GM03348 (cell line): ENCODE measurements at places on chromosomes 4 and X.

GRCh38 chrX:65035446-65035770 is 59.2 kb upstream of the ZC4H2 start:
- peak; percentile 53 for DNase-seq

DNA sequence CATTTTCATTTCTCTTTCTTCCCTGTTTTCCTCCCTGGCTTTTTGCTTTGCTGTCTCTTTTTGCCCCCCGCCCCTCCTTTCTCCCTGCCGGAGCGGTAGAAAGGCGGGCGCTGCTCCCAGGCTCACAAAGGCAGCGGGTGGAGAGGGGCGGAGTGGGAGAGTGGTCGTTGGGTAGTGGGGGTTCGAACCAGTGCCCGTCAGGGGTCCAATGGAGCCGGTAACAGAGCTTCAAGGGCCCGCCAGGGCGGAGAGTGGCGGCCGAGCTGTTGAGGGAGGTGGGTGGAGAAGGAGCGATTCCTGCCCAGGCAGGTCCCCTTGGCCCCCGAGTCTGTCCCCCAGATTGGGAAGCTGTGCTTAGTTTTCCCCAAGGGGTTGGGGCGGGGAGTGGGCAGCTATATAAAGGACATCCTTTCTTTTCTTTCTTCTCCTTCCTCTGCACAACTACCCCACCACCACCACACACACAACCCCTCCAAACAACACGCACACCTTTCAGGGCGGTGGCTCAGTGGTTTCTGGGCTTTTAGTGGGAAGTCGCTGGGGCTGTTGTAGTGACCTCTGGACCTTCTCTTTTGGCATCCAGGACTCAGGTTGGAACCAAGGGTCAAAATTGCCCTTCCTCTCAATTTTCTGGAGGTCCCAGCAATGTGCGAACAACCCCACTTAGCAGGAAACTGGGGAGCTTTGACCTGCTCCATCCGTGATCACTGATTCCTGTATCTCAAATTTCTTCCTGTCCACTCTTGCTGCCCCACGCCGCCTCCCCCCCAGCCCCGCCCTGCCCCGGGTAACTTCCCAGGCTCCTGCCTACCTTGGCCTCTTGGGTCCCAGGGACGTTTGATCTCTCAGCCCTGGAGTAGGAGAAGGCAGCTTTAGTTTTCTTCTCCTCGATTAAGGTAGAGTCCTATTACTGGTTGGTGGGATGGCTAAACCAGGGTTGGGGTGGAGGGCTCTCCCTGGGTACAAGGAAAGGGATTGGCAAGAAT is 1.9 kb downstream of the EFNB1 start:
- DNase-seq: no peak

DNA sequence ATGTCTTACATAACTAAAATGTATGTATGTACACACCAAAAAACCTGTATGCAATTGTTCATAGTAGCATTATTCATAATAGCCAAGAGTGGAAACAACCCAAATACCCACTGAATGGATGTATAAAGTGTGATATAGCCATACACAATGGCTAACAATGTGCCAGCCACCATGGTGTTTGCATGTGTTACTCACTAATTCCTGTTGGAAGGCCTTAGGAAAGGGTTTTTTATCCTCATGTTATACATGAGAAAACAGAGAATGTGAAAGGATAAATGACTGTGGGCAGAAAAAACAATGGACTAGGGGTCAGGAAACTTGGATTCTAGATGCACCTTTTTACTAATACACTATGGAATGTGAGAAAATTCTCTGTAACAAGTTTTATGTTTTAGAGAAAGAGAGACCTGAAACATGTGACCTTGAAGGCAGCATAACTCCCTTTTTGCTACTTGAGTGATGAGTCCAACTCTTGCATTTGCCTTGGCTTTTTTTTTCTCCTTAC is 55.7 kb downstream of the TIGD2 start:
- no peak for DNase-seq

- DNase-seq: no peak
Observed at GRCh38 chrX:72492499-72492898, 80.1 kb downstream of the HDAC8 start.

DNA sequence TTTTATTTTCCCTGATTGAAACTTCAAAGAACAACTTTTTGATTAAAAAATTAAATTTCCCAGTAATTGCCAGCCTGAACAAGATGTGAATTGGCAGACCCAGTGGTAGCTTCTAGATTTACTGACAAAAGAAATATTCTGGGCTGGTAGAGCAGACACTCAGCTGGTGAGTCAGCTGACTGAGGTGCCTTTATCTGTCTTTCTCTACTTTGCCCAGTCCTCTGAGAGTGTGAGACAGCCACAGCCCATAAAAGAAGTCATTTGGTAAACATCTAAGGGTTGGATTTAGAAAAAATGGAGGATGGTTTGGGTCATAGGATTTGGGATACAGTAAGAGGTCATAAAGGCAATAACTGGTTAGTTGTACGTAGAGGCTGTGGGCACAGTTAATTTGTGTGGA is 54.5 kb downstream of the CCSER1 start:
- DNase-seq: no peak

DNA sequence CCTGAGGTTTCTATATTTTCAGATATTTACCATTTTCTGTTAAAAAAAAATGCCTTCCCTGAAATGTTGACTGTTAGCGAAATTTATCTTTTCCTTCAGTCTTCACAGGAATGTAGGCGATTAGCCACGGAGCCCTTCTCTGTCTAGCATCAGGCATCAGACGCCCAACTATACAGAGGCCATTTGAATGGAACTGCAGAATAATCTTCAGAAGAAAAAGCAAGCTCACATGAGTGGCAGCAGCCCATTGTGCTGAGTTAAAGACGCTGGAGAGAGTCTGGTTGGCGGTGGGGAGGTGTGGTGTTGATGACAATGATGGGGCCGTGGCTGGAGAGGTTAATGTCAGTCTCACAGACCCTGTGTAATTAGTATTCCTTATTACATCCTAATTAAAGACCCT is 196.8 kb upstream of the LEF1 start:
- no peak for DNase-seq

DNA sequence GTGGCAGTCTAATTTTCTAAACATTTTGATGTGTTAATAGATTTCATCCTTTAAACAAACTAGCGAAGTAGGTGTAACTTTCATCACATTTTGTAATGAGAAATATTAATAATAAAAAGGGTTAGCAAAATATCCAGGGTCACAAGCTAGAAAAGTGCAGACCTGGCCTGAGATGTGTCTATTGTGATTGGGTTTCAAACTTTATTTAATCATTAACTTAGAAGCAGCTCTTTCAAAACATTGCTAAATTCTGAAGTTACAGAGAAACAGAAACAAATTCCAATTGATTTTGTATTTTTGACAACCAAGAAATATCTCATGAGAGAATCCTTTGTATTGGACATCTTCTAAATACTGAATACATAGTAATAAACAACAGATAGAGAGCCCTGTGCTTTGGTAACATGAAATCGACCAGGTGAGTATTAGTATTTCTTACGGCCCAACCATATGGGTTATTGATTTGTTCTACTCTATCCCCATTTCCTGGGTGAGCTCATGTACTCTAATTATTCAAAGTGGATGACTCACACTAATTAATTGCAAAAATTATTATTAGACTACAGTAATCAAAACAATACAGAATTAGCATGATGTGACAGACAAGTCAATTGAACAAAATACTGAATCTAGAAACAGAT is 1093.8 kb upstream of the AGA start:
- no peak for DNase-seq

GRCh38 chr4:179110816-179111215 is 1668.6 kb upstream of the AGA start:
- DNase-seq: no peak

GRCh38 chrX:85243761-85244449 is at the start of the genes SATL1 and ZNF711:
Gene SATL1 (minus strand): TSS chrX:85243779. CDS start chrX:85108968, 134,811 bp downstream.
Gene ZNF711 (plus strand): TSS chrX:85243991. CDS start chrX:85247573, 3,582 bp downstream.
- peak; percentile 26 for DNase-seq

DNA sequence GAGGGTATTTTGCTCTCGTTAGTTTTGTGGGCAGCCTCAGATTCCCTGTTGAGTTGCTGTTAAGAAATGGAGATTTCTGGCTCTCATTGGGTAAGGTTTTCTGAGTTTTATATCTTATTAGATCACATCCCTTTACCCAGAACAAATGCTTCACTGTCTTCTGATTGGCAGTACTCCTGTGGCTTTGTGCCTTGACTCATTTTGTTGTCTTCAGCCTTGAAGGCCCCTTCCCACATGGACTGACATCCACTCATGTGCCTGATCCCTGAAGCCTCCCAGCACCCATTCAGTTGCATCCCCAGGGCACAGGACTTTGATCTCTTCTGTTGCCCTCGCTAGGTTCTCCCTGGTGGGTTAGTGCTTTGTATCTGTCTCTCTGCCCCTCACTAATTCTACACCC is 10.4 kb downstream of the MED28 start:
- no peak for DNase-seq

DNA sequence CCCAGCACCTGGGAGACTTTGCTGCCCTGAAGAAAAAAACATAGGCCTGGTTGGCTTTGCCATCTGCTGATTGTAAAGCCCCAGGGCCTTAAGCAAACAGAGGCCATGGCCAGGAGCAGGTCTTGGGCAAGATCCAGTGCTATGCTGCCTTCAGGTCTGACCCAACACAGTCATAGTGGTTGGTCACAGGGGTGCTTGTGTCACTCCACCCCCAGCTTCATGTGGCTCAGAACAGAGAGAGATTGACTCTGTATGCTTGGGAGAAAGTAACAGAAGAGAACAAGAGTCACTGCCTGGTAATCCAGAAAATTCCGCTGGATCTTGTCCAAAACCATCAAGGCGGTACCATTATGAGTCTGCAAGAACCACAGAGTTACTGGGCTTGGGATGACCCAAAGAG is 24.4 kb upstream of the SMARCA5 start:
- DNase-seq: no peak

DNA sequence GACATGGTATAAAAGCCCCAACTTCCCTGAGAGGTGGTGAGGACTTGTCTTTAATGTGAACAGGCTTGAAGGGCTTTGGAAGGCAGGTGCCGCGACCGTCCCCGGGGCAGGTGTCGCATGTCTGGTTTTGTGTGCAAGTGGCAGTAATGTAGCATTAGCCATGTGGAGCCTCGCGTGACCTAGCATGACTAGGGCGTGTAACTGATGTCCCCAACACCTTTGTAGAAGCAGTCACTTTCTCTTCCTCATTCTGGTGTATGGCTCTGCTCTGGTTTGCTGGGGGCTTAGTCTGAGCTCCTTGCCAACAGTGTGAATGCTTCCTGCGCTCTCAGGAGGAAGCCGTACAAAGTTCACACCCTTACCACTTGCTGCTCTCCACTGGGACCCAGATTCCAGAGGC is 145.7 kb downstream of the AMMECR1 start:
- no peak for DNase-seq

DNA sequence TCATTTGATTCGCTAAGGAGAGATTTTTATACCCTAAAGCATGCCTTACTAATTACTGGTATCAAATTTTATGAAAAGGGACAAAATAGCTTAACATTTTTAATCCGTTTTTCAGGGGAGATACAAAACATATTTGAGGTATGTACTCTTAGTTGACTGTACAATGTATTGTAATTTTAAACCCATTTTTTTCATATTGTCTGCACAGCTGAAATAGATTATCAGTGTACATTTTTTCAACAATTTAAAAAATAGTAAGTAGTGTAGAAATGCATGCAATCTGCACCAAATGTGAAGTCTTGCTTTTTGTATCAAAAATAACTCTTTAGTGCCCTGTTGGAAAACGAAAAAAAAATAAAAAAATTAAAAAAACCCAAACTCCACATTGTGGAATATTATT is 82.2 kb downstream of the TENM3 start:
- DNase-seq: no peak

DNA sequence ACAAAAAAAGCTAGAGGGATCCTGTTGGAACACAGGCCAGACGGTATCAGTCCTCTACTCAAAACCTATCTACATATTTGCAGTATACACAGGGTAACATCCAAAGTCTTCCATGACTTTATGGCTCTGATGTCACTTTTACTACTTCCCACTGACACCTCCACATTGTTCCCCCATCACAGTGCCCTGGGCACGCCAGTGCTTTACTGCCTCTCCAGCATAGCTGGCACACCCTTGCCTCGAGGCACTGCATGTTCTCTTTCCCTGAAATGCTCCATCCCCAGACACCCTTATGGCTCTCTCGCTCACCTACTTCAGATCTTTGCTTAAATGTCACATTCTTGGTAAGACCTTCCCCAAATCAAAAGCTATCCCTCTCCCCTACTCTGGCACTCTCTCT is 6.3 kb upstream of the ATP10D start:
- no peak for DNase-seq

DNA sequence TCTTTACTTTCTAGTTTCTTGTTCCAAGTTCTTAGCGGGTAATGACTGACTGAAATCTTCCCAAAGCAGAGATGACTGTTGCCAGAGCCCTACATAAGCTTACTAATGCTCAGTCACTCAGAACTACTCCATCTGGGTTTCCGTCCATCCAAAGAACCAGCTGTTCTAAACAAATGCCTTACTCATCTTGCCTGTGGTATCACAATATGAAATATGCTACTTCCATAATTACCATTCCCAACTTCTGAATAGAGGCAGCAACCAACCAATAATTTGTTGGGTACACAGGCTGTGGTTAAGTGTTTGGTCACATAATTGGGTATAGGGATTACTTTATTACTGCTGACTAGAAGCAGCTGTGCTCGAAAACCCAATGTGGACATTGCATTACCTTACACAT is 930.2 kb upstream of the DIAPH2 start:
- DNase-seq: no peak

DNA sequence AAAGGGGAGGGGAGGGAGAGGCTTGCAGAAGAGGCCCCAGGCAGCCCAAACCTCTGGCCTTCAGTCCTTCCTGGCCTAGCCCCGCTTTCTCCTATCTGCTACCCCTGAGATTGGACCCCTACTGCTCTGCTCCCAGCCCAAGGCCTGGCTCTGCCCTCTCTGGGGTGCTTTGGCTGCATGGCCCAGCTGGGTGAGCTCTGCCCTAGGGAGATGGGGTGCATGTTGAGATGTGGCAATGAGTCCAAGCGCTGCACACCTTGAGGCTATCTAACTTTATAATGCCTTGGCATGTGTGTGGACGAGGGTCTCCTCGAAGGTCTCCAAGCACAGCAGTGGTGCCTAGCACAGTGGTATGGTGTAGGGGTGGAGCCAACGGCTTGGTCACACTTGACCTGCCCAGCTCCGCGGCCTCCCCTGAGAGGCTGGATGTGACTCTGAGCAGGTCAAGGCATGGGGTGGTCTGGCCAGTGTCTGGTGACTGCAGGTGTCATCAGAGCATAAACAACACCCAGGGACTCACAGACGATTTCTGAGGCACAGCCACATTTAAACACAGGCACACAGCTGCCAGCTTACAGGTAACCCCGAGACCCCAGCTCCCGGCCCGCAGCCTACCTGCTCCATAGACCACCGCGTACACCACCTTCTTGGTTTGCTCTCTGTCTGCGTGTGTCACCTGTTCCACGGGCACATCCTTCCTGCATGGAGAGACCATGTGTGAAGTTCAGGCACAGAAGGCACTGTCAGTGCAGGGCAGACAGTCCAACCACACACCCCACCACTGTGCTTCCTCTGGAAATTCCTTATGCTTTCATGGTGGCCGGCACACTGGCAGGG is 36.3 kb downstream of the NAT8L start:
- DNase-seq: no peak

GRCh38 chrX:85309717-85310116 is 65.9 kb downstream of the ZNF711 start:
- DNase-seq: no peak
